ENCODE measurements at places on chromosomes 1 and 21.

DNA sequence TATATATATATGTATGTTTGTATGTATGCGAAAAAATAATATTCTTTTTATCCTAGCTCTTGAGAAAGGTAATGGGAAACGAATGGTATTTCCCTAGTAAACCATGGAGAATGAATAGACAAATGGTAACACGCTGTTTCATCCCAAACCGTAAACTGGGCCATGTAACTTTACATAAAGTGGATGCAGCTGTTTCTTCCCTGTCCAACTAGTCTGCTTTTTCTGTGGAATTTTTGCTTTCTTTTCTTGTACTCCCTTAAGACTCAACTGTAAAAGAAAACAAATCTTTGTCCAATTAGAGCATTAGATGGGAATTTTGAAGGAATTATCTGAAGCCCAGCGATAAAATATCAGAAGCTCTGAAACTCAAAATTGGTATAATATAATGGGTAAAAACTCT lies 198.1 kb downstream of the NFIA start:
- no peak for DNase-seq
- H3K4me1 ChIP-seq = peaks cover 7% of the 10 kb centered on the region
- H3K36me3 ChIP-seq = no peaks in the 10 kb centered on the region

GRCh38 chr1:2270260-2271100 lies 42.4 kb downstream of the SKI start:
- no peaks in the 10 kb centered on the region for H3K27me3 ChIP-seq
- no peaks in the 10 kb centered on the region for H3K36me3 ChIP-seq
- H3K4me1 ChIP-seq = no peaks in the 10 kb centered on the region
- H3K27ac ChIP-seq = no peak overlapping the region
- DNase-seq = no peak
- H3K4me3 ChIP-seq = no peak overlapping the region

- H3K27ac ChIP-seq = no peak overlapping the region
- H3K4me1 ChIP-seq = peaks cover 24% of the 10 kb centered on the region
- DNase-seq = no peak
These were observed 4.9 kb downstream of the CACHD1 start for GRCh38 chr1:64474665-64475439.

GRCh38 chr1:53395671-53396215 lies 63.5 kb upstream of the DMRTB1 start:
- H3K4me1 ChIP-seq = no peaks in the 10 kb centered on the region
- no peak overlapping the region for H3K4me3 ChIP-seq
- no peak overlapping the region for H3K27ac ChIP-seq
- no peaks in the 10 kb centered on the region for H3K36me3 ChIP-seq

GRCh38 chr1:53196017-53196484 lies 573 bp upstream of the CPT2 start:
- peaks cover 20% of the 10 kb centered on the region for H3K4me1 ChIP-seq
- no peaks in the 10 kb centered on the region for H3K36me3 ChIP-seq
- peak overlapping the region; percentile 23 for H3K27ac ChIP-seq

GRCh38 chr1:2192031-2192995 lies 2.3 kb downstream of the FAAP20 start:
- no peak overlapping the region for H3K4me3 ChIP-seq
- no peak for DNase-seq
- no peaks in the 10 kb centered on the region for H3K36me3 ChIP-seq

DNA sequence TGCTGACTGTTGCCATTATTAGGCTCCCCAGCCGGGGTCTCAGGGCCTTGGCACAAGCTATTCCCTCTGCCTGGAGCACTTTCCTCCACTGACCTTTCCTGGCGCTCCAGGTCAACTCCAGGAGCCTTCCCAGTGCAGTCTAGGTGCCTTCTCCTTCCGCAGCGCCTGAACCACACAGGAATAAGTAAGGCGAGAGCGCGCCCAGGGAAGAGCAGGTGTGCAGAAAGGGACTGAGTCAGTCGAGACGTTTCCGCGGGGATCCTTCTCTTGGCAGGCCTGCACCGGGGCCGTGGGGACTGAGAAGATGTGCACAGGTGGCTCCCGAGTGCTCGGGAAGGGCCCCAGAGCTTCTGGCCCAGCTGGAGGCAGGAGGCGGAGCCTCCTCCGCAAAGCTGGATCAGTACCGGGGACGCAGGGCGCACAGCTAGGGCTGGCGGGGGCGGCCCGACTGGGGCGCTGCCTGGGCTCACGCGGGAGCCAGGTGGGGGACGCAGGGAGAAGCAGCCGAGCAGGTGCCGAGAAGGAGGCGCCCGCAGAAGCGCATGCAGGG lies 765 bp upstream of the BMP8A start:
- H3K27ac ChIP-seq = no peak overlapping the region
- peaks cover 18% of the 10 kb centered on the region for H3K27me3 ChIP-seq
- DNase-seq = no peak
- peak overlapping the region; percentile 27 for H3K4me3 ChIP-seq
- no peaks in the 10 kb centered on the region for H3K4me1 ChIP-seq

GRCh38 chr1:224565611-224566406 lies 50.3 kb upstream of the CNIH3 start:
- H3K4me3 ChIP-seq = no peak overlapping the region
- no peaks in the 10 kb centered on the region for H3K36me3 ChIP-seq

GRCh38 chr1:231376875-231377549 lies 38.9 kb downstream of the SPRTN start:
- no peak for DNase-seq
- H3K27me3 ChIP-seq = no peaks in the 10 kb centered on the region

GRCh38 chr21:38330666-38331065 lies 73.9 kb downstream of the KCNJ15 start:
- no peaks in the 10 kb centered on the region for H3K36me3 ChIP-seq
- no peaks in the 10 kb centered on the region for H3K4me1 ChIP-seq
- no peaks in the 10 kb centered on the region for H3K27me3 ChIP-seq
- H3K4me3 ChIP-seq = no peak overlapping the region
- no peak for DNase-seq
- H3K27ac ChIP-seq = no peak overlapping the region

DNA sequence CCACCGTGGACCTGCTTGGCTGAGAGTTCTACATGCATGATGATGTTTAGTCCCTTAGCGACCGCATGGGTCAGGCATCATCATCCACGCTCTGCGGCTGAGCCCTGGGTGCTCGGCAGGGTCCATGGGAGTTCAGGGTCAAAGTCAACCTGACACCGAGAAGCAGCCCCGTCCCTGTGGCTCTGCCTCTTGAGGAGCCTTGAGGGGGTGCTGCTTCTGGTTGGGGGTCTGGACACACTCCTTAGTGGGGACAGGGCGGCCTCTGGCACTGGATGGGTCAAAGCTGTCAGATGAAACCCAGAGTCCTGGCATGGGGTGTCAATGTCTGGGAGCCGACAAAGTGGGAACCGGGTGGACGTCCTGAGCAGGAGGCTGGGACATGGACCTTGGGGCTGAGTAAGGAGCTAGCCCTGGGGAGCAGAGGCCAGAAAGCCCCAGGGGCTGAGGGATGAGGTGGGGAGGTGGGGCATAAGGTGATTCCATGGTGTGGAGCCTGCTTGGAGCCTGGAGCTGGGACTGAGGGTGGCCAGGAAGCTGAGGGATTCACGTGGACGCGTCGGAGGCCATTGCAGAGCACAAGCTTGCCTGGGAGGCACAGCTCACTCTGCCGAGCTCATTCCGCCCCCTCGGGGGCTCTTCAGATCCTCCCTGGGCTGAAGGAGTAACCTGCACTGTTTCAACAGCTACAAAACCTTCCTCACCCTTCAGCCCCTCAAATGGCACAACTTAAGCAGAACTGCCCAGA lies 53.9 kb downstream of the UMODL1 start:
- H3K4me3 ChIP-seq = no peak overlapping the region
- no peak for DNase-seq
- peaks cover 20% of the 10 kb centered on the region for H3K4me1 ChIP-seq

DNA sequence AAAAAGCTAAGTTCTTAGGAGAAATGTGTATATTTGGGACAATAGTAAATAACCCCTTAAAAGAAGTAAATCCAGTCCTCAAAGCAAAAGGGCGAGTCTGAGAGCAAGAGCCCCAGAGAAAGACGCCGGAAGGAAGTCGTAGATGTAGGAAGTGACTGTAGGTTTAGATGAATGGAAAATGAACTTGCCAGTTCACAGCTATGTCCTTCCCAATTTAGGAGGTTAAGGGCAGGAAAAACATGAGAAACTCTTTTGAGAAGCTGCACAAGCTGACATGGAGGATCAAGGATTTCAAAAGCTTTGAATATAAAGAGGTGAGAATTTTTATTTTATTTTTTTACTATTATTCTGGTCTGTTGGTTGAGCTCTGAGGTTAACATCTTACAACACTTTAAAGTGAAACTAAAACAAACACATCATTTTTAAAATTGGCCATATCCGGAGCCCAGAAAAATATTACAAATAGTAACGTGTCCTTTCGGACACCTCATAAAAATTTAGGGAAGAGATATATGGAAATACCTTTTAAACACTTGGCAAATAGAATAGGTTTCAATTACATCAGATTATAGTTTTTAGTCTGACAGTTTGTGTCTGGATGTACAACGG lies 1178.6 kb downstream of the MRPL39 start:
- no peaks in the 10 kb centered on the region for H3K4me1 ChIP-seq
- H3K27me3 ChIP-seq = no peaks in the 10 kb centered on the region
- no peaks in the 10 kb centered on the region for H3K36me3 ChIP-seq
- no peak for DNase-seq
- no peak overlapping the region for H3K4me3 ChIP-seq
- no peak overlapping the region for H3K27ac ChIP-seq

GRCh38 chr1:166947398-166948043 lies 27.8 kb downstream of the ILDR2 start:
- peak overlapping the region; percentile 13 for H3K4me3 ChIP-seq
- H3K27ac ChIP-seq = no peak overlapping the region
- H3K4me1 ChIP-seq = peaks cover 2% of the 10 kb centered on the region

GRCh38 chr1:145758575-145758974 lies 39.3 kb downstream of the CD160 start:
- H3K4me1 ChIP-seq = no peaks in the 10 kb centered on the region
- H3K4me3 ChIP-seq = no peak overlapping the region
- H3K36me3 ChIP-seq = peaks cover 3% of the 10 kb centered on the region
- no peak overlapping the region for H3K27ac ChIP-seq
- H3K27me3 ChIP-seq = no peaks in the 10 kb centered on the region

- H3K4me1 ChIP-seq = peaks cover 20% of the 10 kb centered on the region
- peaks cover 15% of the 10 kb centered on the region for H3K36me3 ChIP-seq
- no peak overlapping the region for H3K4me3 ChIP-seq
- DNase-seq = no peak
- H3K27ac ChIP-seq = no peak overlapping the region
These were observed 43.6 kb upstream of the SYNC start for GRCh38 chr1:32746130-32746529.

DNA sequence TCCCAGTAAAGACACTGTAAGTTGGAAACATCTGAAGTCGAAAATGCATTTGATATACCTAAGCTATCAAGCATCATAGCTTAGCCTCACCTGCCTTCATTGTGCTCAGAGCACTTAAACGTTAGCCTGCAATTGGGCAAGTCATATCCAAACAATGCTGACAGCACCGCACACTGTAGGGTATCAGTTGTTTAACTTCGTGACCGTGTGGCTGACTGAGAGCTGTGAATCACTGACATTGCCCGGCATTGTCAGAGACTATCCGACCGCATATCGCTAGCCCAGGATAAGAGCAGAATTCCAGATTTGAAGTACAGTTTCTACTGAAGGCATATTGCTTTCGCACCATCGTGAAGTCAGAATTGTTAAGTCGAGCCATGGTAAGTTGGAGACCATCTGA lies 41.5 kb downstream of the GALNT2 start:
- peaks cover 36% of the 10 kb centered on the region for H3K4me1 ChIP-seq
- peaks cover 6% of the 10 kb centered on the region for H3K36me3 ChIP-seq
- no peak overlapping the region for H3K27ac ChIP-seq
- no peaks in the 10 kb centered on the region for H3K27me3 ChIP-seq

DNA sequence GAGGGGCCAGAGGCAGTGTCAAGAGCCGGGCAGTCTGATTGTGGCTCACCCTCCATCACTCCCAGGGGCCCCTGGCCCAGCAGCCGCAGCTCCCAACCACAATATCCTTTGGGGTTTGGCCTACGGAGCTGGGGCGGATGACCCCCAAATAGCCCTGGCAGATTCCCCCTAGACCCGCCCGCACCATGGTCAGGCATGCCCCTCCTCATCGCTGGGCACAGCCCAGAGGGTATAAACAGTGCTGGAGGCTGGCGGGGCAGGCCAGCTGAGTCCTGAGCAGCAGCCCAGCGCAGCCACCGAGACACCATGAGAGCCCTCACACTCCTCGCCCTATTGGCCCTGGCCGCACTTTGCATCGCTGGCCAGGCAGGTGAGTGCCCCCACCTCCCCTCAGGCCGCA lies at the start of gene BGLAP:
BGLAP (plus strand) TSS at position 259 of the 400 bp plus-strand sequence; CDS start at position 307, 48 bp downstream.
- H3K4me1 ChIP-seq = peaks cover 27% of the 10 kb centered on the region
- H3K27me3 ChIP-seq = peaks cover 13% of the 10 kb centered on the region
- H3K27ac ChIP-seq = no peak within 1 kb of the TSS
- no peaks in the 10 kb centered on the region for H3K36me3 ChIP-seq

- H3K27ac ChIP-seq = no peak overlapping the region
- no peaks in the 10 kb centered on the region for H3K36me3 ChIP-seq
- H3K4me3 ChIP-seq = no peak overlapping the region
- H3K27me3 ChIP-seq = peaks cover 5% of the 10 kb centered on the region
- peaks cover 11% of the 10 kb centered on the region for H3K4me1 ChIP-seq
These were observed 22.7 kb upstream of the PIK3CD start for GRCh38 chr1:9628541-9629444.

DNA sequence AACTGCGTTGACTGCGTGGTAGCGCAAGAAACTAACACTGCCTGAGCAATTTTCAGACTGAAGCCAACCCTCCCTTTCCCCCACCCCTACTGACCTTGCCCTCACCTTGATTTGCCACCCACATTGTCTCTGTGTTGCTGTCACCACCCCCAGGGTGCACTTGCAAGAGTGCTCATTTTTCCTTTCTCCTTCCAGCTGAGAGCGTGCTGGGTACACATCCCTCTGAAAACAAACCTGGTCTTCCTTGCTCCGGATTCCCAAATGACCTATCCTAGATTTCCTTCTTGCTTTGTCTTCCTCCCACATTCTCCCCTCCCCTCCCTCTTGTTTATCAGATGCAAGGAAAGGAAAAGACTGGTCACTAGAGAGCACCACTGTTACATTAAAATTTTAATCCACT lies 24.2 kb downstream of the MPZ start:
- DNase-seq = no peak
- no peak overlapping the region for H3K27ac ChIP-seq
- H3K36me3 ChIP-seq = no peaks in the 10 kb centered on the region
- no peak overlapping the region for H3K4me3 ChIP-seq
- H3K27me3 ChIP-seq = peaks cover 14% of the 10 kb centered on the region
- no peaks in the 10 kb centered on the region for H3K4me1 ChIP-seq

DNA sequence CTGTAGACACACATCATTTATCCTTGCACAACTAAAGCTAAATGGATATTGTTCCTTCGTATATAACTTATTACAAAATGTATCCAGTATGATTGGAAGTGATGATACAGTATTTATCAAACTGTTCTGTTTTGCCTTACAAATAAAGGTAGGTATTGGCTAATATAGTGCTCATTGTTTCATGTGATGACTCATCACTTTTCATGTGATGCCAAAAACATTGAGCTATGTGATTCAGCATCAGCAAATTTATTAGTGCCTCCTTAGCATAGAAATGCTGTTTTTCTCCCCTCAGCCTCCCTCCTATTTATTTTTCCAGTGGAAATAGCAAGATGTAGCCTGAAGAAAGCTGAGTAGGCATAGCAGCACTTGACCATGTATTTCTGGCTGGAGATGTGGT lies 228.6 kb upstream of the LYPLAL1 start:
- H3K4me3 ChIP-seq = no peak overlapping the region
- no peaks in the 10 kb centered on the region for H3K36me3 ChIP-seq
- no peak overlapping the region for H3K27ac ChIP-seq
- DNase-seq = peak; percentile 11

- H3K27ac ChIP-seq = no peak overlapping the region
- no peak for DNase-seq
- peaks cover 2% of the 10 kb centered on the region for H3K36me3 ChIP-seq
- H3K4me3 ChIP-seq = no peak overlapping the region
- no peaks in the 10 kb centered on the region for H3K4me1 ChIP-seq
- H3K27me3 ChIP-seq = no peaks in the 10 kb centered on the region
These were observed 124.0 kb downstream of the PIGK start for GRCh38 chr1:77095236-77095635.

Data from keratinocyte (primary cell).